ENCODE measurements at places on chromosomes 2 and 18. TPM values are rescaled to one million over a fixed set of nuclear protein-coding genes. Genes with fewer than 3 reads are reported as not detected.

DNA sequence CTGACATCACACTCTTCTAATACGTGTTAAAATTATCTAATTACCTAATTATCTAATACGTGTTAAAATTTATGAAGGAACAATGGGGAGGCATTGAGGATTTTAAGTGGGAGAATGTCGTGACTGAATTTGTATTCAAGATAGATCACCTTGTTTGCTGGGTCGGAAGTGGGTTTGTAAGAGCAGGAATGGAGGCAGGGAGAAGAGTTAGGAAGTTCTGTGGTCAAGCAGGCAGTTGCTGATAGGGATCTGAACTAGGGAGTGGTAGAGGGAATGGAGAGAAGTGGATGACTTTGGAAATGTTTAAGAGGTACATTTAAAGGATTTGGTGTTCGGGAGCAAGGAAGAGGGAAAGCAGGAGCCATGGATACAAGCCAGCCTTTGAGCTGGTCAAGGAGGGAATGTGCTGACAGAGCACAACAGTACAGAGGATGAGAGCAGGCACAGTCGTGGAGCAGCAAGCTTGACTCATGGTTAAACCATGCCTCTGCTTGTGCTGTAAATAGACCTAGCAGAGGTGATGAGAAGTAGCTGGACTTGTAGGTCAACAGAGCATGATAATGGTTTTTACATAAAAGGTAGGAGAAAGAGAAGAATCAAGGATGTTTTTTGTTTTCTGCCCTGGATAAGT, 16.2 kb downstream of the IL18RAP start:
- no peak for DNase-seq
- H3K36me3 ChIP-seq = no peaks in the 10 kb centered on the region
- no peaks in the 10 kb centered on the region for H3K4me1 ChIP-seq
- H3K4me3 ChIP-seq = no peak overlapping the region
- H3K27ac ChIP-seq = no peak overlapping the region

TUBA3E gene
- not detected for total RNA-seq

DNA sequence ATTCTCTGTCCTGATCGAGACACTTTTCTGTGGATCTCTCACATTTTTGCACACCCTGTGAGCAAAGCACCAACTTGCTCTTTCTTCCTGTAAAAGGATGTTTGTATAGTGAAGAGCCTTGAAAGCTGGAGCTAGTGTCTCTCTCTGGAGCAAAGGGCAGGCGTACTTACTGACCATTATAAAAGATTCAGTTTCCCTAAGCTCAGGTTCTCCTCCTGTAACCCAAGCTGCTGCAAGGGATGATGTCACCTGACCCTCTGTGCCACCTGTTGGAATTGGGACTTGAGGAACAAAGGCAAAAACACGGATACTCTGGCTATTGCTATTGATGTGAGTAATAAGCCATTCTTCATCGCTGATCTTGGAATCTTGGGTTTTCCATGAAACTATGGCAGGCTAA, 52.6 kb upstream of the NEMP2 start:
- H3K36me3 ChIP-seq = no peaks in the 10 kb centered on the region
- H3K27me3 ChIP-seq = no peaks in the 10 kb centered on the region
- DNase-seq = no peak
- H3K4me1 ChIP-seq = no peaks in the 10 kb centered on the region
- H3K4me3 ChIP-seq = no peak overlapping the region
- no peak overlapping the region for H3K27ac ChIP-seq

GRCh38 chr2:44119878-44120277, 48.8 kb upstream of the PPM1B start:
- no peaks in the 10 kb centered on the region for H3K36me3 ChIP-seq
- no peaks in the 10 kb centered on the region for H3K4me1 ChIP-seq
- H3K4me3 ChIP-seq = no peak overlapping the region
- no peaks in the 10 kb centered on the region for H3K27me3 ChIP-seq

UGT1A10 gene
- not detected for total RNA-seq

GRCh38 chr2:96665083-96665569, 22.6 kb downstream of the FER1L5 start:
- H3K4me3 ChIP-seq = no peak overlapping the region
- no peaks in the 10 kb centered on the region for H3K36me3 ChIP-seq
- DNase-seq = peak; percentile 96
- H3K4me1 ChIP-seq = peaks cover 23% of the 10 kb centered on the region

DLX1 gene
- 28.9 TPM for total RNA-seq

DNA sequence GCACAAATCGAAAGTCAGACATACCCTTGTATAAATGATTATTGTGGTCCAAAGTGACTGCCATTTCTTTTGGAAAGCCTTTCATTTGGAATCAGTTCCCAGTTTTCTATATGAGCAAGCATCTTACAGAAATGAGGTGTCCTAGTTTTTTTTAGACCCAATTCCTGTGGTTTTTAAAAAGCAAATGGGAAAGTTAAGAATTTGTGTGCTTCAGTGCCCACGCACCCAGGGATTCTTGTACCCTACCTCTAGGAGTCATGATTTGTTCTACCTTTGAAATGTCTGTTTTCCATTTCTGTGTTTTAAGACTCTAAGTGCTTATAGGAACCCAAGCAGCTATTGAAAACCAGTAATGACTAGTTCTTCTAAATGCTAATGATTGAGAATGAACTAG, 218.1 kb downstream of the CAMKMT start:
- no peak overlapping the region for H3K27ac ChIP-seq
- H3K36me3 ChIP-seq = no peaks in the 10 kb centered on the region
- no peaks in the 10 kb centered on the region for H3K27me3 ChIP-seq

MAP3K19 gene
- total RNA-seq = not detected

GRCh38 chr2:26074676-26075075, 40.8 kb downstream of the RAB10 start:
- DNase-seq = no peak
- no peaks in the 10 kb centered on the region for H3K27me3 ChIP-seq
- no peak overlapping the region for H3K27ac ChIP-seq
- H3K4me1 ChIP-seq = peaks cover 17% of the 10 kb centered on the region
- H3K4me3 ChIP-seq = no peak overlapping the region
- no peaks in the 10 kb centered on the region for H3K36me3 ChIP-seq
